Naive thymus-derived CD8-positive, alpha-beta T cell (primary cell): ENCODE measurements at places on chromosomes 3 and 15.
A peak's percentile ranks its signal among the peaks of the same experiment; 100 is the strongest.

DNA sequence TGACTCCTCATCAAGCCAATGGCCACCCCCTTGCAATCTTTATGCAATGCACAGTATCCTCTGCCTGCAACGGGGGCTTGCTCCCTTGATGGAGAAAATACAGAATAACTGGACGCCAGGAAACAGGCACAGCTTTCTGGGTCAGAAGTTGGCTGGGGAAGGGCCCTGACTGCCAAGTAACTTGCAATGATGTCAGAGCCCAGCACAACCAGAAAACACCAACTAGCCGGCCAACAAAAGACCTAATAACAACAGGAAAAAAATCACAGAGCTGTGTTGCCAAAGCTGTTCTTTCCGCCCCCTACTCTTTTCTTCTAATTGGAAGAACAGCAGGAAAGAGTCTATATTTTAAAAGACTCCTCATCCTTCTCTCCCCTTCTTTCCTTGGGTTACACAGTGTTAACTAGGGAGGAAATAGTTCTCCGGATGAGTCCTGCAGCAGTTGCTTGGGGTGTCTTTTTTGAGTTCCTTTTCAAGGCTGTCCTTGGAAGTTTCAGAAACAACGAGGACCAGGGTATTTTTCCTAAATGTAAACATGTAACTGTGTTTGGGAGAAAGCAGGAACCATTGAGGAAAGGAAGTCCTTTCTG, 1.4 kb upstream of the SEMA6D start:
- H3K27ac ChIP-seq: no peak overlapping the region
- peaks cover 30% of the 10 kb centered on the region for H3K27me3 ChIP-seq
- H3K4me3 ChIP-seq: no peak overlapping the region
- H3K4me1 ChIP-seq: peaks cover 2% of the 10 kb centered on the region
- DNase-seq: no peak

DNA sequence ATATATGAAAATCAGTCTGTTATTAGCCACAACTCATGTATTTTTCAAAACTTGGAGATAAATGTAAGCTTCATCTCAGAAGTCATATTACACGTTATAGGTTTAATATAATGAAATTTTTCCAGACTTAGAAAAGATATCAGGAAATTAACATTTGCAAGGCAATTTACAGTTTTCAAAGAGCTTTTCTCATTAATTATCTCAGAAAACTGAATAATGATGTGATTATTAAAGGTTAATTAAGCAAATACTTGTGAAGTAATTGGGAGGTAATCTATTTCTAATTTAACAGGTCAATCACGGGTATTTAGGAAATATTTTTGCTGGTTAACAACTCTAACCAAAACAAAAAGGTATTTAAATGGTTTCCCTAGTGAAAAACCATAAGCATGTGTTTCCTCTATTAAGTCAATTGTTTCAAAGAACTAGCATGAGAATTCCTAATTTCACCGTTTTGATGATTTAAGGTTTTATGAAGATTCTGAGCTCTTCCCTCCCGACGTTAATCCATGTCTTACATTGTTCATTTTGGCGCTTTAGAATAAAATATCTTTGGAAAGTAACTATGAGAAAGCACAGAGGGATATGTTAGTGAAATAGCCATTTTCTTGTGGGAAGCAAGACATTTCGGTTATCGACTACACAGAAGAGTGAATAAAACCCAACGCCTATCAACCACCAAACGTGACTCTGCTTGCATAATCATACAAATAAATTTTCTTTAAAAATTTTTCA, 1.5 kb upstream of the NEO1 start:
- no peak for DNase-seq
- H3K27ac ChIP-seq: no peak overlapping the region
- peaks cover 14% of the 10 kb centered on the region for H3K27me3 ChIP-seq
- H3K4me3 ChIP-seq: peak overlapping the region; percentile 89

- no peaks in the 10 kb centered on the region for H3K27me3 ChIP-seq
- H3K36me3 ChIP-seq: no peaks in the 10 kb centered on the region
- peak overlapping the region; percentile 99 for H3K27ac ChIP-seq
- H3K4me3 ChIP-seq: peak overlapping the region; percentile 96
- no peak for DNase-seq
Measured at GRCh38 chr15:43793647-43794046, 1.5 kb downstream of the SERF2 start.

DNA sequence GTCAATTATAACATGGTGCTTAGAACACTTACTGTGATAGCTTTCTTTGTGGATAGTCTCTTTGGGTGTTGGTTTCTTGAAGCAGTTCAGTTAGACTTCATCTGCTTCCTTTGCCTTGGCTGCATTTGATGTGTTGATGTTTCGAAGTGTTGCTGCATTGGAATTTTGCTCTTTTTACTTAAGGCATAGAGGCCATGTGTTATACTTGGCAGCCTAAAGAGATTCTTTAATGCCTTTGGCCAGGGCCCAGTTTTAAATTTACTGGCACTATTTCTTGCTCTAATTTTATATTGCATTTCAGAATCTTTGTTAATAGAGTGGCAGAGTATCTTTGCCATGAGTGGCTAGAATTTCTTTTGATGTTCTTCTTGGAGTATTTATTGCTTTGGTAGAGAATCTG, 21.2 kb downstream of the NR1D2 start:
- no peaks in the 10 kb centered on the region for H3K27me3 ChIP-seq
- peaks cover 26% of the 10 kb centered on the region for H3K36me3 ChIP-seq
- peak overlapping the region; percentile 51 for H3K27ac ChIP-seq
- no peak for DNase-seq
- peaks cover 37% of the 10 kb centered on the region for H3K4me1 ChIP-seq
- H3K4me3 ChIP-seq: no peak overlapping the region

DNA sequence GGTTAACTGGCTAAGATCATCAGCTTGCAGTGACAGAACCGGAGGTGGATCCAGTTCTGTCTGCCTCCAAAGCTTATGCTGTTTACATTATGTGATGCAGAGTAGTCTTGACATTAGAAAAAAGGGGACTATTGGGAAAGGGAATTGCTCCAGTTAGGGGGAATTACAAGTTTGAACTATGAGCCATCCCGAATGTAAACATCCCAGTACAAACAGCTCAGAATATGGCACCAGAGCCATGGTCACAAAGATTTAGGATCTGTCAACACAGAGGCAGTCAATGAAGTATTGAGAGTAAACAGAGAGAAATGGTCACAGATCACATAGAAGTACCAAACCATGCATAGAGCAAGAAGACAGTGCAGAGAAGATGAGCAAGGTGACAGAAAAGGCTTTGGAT, 39.8 kb upstream of the CRTC3 start:
- H3K27me3 ChIP-seq: no peaks in the 10 kb centered on the region
- no peak overlapping the region for H3K27ac ChIP-seq
- no peak for DNase-seq
- peaks cover 5% of the 10 kb centered on the region for H3K36me3 ChIP-seq

GRCh38 chr3:71979175-71979574, 194.2 kb upstream of the PROK2 start:
- no peak overlapping the region for H3K4me3 ChIP-seq
- no peaks in the 10 kb centered on the region for H3K27me3 ChIP-seq
- DNase-seq: no peak
- H3K4me1 ChIP-seq: no peaks in the 10 kb centered on the region

- H3K27ac ChIP-seq: no peak overlapping the region
- DNase-seq: no peak
- no peaks in the 10 kb centered on the region for H3K27me3 ChIP-seq
- peaks cover 43% of the 10 kb centered on the region for H3K36me3 ChIP-seq
- H3K4me3 ChIP-seq: no peak overlapping the region
Measured at GRCh38 chr15:67701669-67702068, 123.6 kb upstream of the SKOR1 start.

DNA sequence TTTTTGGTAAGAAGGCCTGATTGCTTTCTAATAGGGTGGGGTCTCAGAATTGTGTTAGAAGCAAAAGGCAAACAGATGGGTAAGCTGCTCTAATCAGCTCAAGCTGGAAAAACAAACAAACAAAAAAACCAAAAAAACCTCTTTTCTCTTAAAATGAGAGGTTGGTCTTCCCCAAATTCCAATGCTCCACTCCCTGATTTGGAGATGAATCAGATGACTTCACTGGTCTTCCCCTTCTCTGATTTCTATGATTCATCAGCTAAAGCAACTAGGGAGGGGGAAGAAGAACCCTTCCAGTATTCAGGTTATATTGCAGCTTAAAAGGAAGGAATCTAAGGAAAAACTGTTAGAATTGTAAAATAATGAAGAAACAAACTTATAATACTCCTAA, 9.6 kb upstream of the ANXA2 start:
- no peaks in the 10 kb centered on the region for H3K27me3 ChIP-seq
- H3K4me3 ChIP-seq: no peak overlapping the region
- no peak for DNase-seq

GRCh38 chr15:39430389-39430788, 150.5 kb upstream of the THBS1 start:
- H3K27me3 ChIP-seq: peaks cover 9% of the 10 kb centered on the region
- no peak for DNase-seq
- H3K36me3 ChIP-seq: no peaks in the 10 kb centered on the region
- H3K4me3 ChIP-seq: no peak overlapping the region

GRCh38 chr3:65664446-65664845, 374.3 kb downstream of the MAGI1 start:
- peaks cover 4% of the 10 kb centered on the region for H3K36me3 ChIP-seq
- DNase-seq: no peak
- no peak overlapping the region for H3K27ac ChIP-seq
- no peak overlapping the region for H3K4me3 ChIP-seq
- H3K4me1 ChIP-seq: no peaks in the 10 kb centered on the region

GRCh38 chr3:138686771-138687221, 78.2 kb downstream of the FAIM start:
- H3K4me3 ChIP-seq: no peak overlapping the region
- H3K27ac ChIP-seq: no peak overlapping the region
- no peak for DNase-seq
- H3K36me3 ChIP-seq: peaks cover 23% of the 10 kb centered on the region
- no peaks in the 10 kb centered on the region for H3K4me1 ChIP-seq

- no peak overlapping the region for H3K4me3 ChIP-seq
- peaks cover 5% of the 10 kb centered on the region for H3K36me3 ChIP-seq
- H3K4me1 ChIP-seq: peaks cover 4% of the 10 kb centered on the region
- H3K27ac ChIP-seq: no peak overlapping the region
Measured at GRCh38 chr3:188037965-188038581, 115.9 kb upstream of the LPP start.

GRCh38 chr15:67025719-67026609, 39.4 kb upstream of the SMAD3 start:
- H3K27me3 ChIP-seq: no peaks in the 10 kb centered on the region
- no peaks in the 10 kb centered on the region for H3K36me3 ChIP-seq
- peaks cover 6% of the 10 kb centered on the region for H3K4me1 ChIP-seq
- H3K4me3 ChIP-seq: no peak overlapping the region
- H3K27ac ChIP-seq: no peak overlapping the region
- DNase-seq: no peak

- H3K4me1 ChIP-seq: no peaks in the 10 kb centered on the region
- no peaks in the 10 kb centered on the region for H3K36me3 ChIP-seq
- no peak for DNase-seq
- H3K27ac ChIP-seq: no peak overlapping the region
- no peaks in the 10 kb centered on the region for H3K27me3 ChIP-seq
Measured at GRCh38 chr3:8052659-8053058, 449.0 kb upstream of the LMCD1 start.

DNA sequence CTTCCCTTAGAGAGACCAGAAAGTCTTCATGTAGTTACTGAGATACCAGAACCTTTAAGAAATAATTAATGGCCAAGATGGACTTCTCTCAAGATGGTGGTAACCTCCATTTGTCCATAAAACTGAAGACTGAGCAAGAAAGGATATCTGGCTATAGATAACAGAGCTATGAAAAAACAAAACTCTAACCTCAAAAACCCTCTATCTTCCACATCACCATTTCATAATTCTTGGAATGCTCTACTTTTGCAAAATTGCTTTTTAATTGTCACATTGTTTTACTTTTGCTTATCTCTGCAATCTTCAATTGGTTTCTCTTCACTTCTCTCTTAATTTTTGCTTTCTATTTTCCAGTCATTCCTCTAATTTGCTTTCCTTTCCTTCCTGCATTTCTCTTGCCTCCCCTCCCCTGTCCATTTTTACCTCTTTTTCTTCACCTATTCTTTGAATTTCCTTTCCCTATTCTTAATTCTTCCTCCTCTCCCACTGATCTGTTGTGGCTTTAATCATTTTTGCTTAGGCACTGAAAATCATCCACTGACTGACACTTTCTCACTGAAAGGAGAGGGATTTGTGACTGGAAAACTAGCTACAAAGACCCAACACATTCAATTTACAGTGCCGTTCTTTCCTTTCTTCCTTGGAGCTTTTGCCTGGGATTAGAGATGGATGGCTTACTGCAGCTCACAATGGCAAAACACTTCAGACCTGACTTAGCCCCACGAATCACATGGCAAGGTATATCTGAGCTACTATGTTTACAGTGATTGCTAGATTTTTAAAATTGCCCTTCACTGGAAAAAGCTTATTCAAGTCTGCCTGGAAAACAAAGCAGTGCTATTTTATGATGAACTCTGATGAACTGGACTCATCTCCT, 242.8 kb downstream of the CHST2 start:
- H3K36me3 ChIP-seq: no peaks in the 10 kb centered on the region
- H3K4me1 ChIP-seq: peaks cover 35% of the 10 kb centered on the region
- H3K27me3 ChIP-seq: no peaks in the 10 kb centered on the region
- H3K27ac ChIP-seq: peak overlapping the region; percentile 21
- no peak for DNase-seq

- H3K27ac ChIP-seq: no peak overlapping the region
- no peak for DNase-seq
Measured at GRCh38 chr15:34655326-34655725, 71.9 kb upstream of the GOLGA8B start.

GRCh38 chr3:113297287-113297686, 85.9 kb downstream of the BOC start:
- no peaks in the 10 kb centered on the region for H3K27me3 ChIP-seq
- H3K36me3 ChIP-seq: peaks cover 9% of the 10 kb centered on the region
- no peaks in the 10 kb centered on the region for H3K4me1 ChIP-seq
- no peak overlapping the region for H3K27ac ChIP-seq

- H3K36me3 ChIP-seq: peaks cover 20% of the 10 kb centered on the region
- no peak overlapping the region for H3K4me3 ChIP-seq
- no peak overlapping the region for H3K27ac ChIP-seq
- no peaks in the 10 kb centered on the region for H3K4me1 ChIP-seq
- no peak for DNase-seq
- no peaks in the 10 kb centered on the region for H3K27me3 ChIP-seq
Measured at GRCh38 chr15:88872106-88872505, 23.2 kb downstream of the HAPLN3 start.

DNA sequence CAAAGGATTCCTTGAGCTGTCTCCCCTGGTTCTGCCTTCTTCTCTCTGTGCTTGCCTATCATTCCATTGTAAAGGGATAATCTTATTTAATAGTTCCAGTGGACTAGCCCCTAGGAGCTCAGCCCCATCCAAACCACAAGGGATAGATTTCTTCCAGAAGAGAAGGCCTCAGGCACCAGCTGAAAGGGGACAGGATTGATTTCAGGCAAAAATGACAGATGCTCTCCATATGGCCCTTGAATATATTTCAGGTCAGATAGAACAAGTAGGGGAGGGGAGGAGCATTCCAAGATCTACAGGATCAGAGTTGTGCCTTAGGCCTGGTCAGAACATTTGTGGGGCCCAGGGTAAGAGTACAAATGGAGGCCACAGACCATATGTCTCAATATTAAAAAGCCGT, 85.3 kb downstream of the RPLP1 start:
- no peaks in the 10 kb centered on the region for H3K4me1 ChIP-seq
- no peak for DNase-seq
- no peak overlapping the region for H3K27ac ChIP-seq
- no peak overlapping the region for H3K4me3 ChIP-seq
- no peaks in the 10 kb centered on the region for H3K27me3 ChIP-seq

GRCh38 chr3:158102242-158103080, 3.8 kb downstream of the SHOX2 start:
- H3K27me3 ChIP-seq: peaks cover 75% of the 10 kb centered on the region
- no peak for DNase-seq
- peak overlapping the region; percentile 44 for H3K4me3 ChIP-seq
- H3K27ac ChIP-seq: no peak overlapping the region
